ENCODE measurements at places on chromosomes 7 and 10.

DNA sequence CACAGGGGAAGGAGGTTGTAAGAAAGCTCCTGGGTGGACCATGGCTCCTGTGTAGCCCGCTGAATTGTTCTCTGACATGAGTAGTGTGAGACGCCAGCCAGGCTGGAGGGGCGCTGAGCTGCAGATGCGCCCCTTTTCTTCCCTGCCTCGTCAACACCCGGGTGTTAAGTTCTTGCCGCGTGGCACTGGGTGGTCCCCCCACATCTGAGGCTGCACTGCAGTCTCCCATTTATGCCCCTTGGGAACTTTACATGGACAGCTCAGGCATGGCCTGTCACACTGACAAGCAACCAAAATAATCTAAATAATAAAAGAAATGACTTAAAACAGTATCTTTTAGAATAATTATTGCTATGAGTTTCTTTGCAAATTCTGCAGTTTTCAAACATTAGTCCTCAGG, 34.6 kb upstream of the HSPA12A start:
- DNase-seq = no peak

GRCh38 chr7:104528142-104528541, 199.7 kb downstream of the LHFPL3 start:
- no peak for DNase-seq

GRCh38 chr7:157432957-157433576, 96.3 kb downstream of the DNAJB6 start:
- peak; percentile 41 for DNase-seq

DNA sequence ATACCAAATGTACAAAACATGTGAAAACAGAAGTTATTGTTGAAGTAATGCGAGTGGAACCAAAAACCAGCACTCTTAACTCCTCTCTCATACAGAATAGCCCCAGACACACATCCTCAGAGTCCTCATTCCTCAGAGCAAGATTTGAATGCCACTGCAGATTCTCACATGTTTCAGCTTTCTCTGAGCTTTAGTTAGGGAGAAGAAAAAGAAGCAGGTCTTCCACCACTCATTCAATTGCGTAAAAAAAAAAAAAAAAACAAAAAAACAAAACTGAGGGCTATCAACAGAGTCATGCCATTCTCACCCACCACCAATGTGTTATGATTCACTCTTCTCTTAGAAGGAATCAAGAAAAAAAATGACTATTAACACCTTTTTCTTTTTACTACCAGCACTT, 287.7 kb downstream of the IPMK start:
- DNase-seq = no peak

- DNase-seq = no peak
These were observed 18.4 kb downstream of the DLG5 start for GRCh38 chr10:77907900-77908717.

GRCh38 chr10:93454736-93455135, 27.4 kb downstream of the MYOF start:
- no peak for DNase-seq

- no peak for DNase-seq
These were observed 536.0 kb upstream of the GALNT17 start for GRCh38 chr7:70595755-70596597.

DNA sequence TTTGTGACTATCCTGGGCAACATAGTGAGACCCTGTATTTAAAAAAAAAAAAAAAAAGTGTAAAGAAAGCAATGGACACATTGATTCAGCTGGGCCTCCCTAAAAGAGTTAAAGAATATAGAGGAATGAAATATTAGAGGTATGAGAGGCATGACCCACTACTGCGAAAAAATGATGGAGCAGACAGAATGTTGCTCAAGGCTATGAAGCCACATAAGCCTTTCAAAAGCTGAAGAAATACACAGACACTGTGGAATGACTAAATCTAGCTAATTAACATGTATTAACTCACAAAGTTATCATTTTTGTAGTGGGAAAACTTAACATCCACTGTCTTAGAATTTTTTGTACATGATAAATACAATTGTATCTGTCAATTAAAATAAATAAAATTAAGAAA, 107.3 kb downstream of the HGF start:
- no peak for DNase-seq

DNA sequence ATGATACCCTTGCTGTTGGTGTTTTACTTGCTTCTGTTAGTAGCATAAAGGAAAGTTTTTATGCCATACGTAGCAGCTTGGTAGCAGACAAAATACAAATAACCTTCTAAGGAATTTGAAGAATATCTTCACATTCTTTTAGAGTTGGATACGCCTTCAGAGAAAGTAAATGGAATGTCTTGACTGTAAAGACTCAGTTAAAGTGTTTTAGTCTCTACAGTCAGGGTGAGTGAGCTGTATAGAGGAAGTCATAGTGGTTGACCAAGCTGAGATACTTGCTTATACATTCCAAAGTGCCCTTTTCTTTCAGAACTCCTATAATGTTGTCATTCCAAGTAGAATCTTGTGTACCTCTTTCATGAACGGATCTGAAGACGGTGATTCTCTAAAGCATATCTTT, 37.7 kb downstream of the RABGEF1 start:
- no peak for DNase-seq

GRCh38 chr10:43748560-43748959, 99.9 kb upstream of the ZNF32 start:
- DNase-seq = no peak

DNA sequence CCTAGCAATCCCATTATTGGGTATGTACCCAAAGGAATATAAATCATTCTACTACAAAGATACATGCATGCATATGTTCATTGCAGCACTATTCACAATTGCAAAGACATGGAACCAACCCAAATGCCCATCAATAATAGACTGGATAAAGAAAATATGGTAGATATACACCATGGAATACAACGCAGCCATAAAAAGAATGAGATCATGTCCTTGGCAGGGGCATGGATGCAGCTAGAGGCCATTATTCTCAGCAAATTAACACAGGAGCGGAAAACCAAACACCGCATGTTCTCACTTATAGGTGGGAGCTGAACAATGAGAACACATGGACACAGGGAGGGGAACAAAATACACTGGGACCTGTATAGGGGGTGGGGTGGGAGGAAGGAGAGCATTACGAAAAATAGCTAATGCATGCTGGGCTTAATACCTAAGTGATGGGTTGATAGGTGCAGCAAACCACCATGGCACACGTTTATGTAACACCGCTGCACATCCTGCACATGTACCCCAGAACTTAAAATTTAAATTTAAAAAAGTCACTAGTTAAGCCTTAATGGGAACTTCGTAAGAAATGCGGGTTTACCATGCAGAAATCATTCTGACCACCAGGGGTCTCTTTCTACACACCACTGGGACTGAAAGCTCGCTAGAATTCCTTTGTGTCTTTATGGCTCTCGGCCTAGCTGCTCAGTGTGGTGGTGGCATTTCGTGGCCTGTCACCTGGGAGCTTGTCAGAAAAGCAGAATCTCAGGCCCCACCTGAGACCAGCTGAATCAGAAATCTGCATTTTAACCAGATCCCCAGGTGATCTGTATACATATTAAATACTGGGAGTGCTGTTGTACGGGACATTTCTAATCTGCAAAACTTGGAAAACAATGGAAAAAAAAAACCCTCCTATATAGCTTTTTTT, 9.5 kb downstream of the ANKRD1 start:
- DNase-seq = peak; percentile 49

- DNase-seq = no peak
These were observed 420.1 kb upstream of the MGMT start for GRCh38 chr10:129046962-129047361.

- no peak for DNase-seq
These were observed at the start of gene CUX1 for GRCh38 chr7:101817471-101818286. Gene CUX1 (plus strand): TSS chr7:101817626. CDS start chr7:101817640, 14 bp downstream.

- DNase-seq = no peak
These were observed 130.2 kb downstream of the GPR37 start for GRCh38 chr7:124635416-124635815.

- DNase-seq = no peak
These were observed 24.9 kb downstream of the COL28A1 start for GRCh38 chr7:7510794-7511193.

GRCh38 chr7:77802557-77803405, 4.2 kb downstream of the PHTF2 start:
- no peak for DNase-seq

DNA sequence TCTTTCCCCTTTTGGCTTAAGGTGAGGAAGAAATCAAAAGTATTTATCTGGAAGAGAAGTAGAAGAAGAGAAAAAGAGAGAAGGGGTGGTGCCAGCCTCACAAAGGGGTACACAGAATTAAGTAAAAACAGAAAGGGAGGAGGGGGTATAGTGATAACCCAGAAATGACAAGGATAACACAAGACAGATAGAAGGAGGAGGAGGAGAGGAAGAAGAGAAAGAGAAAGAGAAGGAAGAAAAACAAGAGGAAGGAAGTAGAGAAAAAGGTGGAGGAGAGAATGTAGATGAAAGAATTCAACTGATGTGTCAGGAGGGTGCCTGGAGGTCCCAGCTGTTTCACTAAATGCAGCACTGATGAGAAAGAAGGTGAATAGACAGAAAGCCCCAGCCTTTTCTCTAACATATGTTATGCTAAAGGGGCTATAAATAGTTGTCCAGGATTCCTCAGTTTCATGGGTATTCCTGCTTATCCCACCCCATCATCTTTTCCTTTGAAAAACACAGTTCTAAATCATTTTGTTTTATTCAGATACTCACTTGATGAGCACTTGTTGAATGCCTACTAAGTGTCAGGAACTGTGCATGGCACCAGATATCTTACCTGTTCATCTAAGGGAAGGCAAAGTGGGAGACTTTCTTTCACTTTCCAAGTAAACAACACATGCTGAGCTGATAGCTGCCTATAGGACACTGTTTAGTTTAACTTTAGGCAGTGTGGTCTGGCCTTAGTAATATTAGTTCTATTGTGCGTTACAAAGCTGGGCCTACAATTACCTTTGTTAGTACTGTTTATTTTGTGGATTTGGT, 8.0 kb downstream of the SEMA3E start:
- no peak for DNase-seq

DNA sequence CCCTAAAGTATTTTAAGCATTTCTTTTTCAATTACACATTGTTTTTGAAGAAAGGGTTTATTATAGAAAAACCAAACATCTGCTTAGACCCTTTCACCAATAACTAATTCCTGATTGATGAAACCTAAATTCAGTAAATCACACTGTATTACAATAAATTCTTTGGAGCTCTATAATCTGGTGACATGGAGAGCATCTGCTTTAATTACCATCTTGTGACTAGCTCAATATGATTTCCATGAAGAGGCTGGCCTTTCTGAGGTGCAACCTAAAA, 9.7 kb downstream of the HYCC1 start:
- DNase-seq = no peak

- no peak for DNase-seq
These were observed 47.4 kb upstream of the R3HCC1L start for GRCh38 chr10:98086837-98087708.

- no peak for DNase-seq
These were observed 29.8 kb upstream of the PURB start for GRCh38 chr7:44914992-44915607.

DNA sequence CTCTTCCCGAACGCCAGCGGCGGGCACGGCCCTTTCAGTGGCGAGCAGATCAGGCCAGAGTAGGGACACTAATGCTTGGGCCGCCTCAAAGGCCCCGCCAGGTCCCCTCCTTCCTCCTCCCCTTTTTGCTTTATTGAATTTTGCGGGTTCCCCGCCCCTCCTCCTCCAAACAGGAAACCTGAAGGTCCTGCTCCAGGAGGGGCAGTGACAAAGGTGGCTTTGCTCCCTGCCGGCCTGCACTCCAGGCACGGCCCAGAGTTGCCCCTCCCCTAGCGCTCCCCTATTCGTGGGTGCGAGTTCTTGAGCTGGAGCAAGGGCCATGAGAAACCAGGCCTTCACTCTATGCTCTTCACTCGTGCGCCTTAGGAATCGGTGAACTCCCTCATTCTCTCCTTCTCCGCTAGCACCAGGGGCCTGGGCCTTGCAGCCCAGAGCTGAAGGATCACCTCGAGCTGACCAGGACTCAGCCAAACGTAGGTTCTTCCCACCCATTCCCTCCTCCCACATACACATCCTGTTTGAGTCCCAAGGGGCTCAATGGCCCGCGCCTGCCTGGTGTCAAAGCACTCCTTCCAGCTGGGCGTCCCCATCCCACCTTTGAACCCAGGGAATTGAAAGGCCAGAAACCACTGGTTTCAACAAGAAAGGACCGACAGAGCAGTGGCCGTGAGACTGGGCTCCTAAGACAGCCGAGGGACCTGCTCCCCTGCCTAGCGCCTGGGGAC, 619 bp upstream of the HOXA6 start:
- DNase-seq = no peak

GRCh38 chr7:38374507-38374906, 101.1 kb upstream of the TARP start:
- DNase-seq = no peak

GRCh38 chr10:131129544-131129943, 182.0 kb downstream of the TCERG1L start:
- DNase-seq = no peak

- DNase-seq = no peak
These were observed 1231.2 kb downstream of the GATA3 start for GRCh38 chr10:9285690-9286089.

DNA sequence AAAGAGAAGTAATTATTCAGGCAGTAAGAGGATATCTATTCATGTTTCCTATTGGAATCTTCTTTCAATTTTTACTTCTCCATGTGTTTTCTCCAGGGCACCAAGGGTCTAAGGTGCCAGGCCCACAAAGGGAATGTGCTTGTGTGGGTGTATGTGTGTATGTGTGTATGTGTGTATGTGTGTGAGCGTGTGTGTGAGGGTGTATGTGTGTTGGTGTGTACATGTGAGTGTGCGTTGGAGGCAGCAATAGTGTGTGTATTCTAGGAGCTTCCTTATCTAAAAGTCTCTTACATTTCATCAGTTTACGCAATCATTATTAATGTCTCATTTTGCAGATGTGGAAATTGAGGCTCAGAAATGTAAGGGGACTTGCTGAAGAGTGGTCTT, 28.3 kb downstream of the RAMP3 start:
- no peak for DNase-seq

- no peak for DNase-seq
These were observed 42.4 kb downstream of the VWA2 start for GRCh38 chr10:114281461-114281860.

DNA sequence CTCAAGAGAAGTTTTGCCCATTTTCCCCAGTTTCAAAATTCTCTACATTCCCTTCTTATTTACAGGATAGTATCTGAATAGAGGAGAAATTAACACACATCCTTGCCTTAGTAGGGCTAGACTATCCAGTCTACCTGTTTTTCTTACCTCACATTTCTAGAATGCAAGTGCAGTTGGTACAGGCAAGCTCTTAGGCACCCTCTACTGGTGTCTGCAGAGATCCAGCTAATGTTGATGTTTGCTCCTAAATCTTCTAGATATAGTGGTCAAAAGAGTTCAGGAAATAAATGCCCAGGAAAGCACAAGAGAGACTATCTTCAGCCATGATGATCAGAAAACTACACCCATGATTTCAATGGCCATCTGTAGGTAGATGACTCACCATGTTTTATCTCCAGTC, 205.3 kb downstream of the HTR7 start:
- DNase-seq = no peak

GRCh38 chr10:36341471-36341870, 699.4 kb upstream of the FZD8 start:
- DNase-seq = no peak

DNA sequence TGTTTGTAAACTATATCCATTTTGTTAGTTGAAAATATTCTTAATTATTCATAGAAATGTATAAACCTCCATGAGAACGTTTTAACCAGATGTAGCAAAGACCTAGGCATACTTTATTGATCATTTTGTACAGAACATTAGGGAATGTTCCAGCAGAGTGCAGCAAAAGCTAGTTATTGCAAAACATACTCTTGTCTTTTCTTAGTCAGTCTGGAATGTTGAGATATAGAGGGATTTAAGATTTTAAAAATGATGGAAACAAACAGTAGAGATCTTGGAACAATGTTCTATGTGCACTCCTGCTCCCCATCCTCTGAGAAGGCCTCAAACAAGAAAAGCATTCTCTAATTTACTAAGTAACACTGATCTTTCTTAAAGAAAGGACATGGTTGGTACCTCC, 292.1 kb downstream of the BBS9 start:
- no peak for DNase-seq
